Hepatocyte (in vitro differentiated cells): ENCODE measurements at places on chromosomes 6 and 20. TPM values are rescaled to one million over a fixed set of nuclear protein-coding genes. Genes with fewer than 3 reads are reported as not detected.
A peak's percentile ranks its signal among the peaks of the same experiment; 100 is the strongest.

DNA sequence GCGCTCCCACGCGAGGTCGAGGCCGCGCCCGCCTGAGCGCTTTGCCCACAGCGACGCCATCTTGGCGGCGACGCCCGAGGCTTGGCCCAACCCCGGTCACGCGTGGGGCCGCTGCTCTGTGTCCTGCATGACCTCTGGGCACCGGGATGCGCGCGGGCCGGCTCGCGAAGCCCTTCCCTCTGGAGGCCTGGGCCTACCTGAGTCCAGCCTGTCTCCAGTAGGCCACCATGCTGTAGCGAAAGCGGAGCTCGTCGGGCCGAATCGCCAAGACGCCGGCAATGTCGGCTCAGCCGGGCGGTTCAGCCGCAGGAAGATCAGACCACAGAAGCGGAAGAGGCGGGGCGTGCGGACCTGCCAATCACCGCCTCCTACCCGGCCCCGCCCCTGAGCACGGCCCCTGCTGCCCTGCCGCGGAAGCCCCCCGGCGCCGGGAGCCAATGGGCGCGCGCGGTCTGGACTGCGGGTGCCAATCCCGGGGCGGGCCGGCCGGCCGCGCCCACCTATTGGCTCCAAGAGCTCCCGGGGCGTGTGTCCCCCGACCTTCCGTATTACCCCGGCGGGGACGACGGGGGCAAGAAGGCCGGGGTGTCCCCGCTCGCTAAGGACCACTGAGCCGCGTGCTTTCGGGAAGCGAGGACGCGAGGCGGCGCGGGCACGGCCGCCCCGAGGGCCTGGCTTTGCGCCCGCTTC lies at the start of gene ATP5F1E:
Gene ATP5F1E (minus strand): TSS at position 313 of the 690 bp plus-strand sequence. CDS start 84 bp downstream, at position 229.
- DNase-seq = peak; percentile 98

DNA sequence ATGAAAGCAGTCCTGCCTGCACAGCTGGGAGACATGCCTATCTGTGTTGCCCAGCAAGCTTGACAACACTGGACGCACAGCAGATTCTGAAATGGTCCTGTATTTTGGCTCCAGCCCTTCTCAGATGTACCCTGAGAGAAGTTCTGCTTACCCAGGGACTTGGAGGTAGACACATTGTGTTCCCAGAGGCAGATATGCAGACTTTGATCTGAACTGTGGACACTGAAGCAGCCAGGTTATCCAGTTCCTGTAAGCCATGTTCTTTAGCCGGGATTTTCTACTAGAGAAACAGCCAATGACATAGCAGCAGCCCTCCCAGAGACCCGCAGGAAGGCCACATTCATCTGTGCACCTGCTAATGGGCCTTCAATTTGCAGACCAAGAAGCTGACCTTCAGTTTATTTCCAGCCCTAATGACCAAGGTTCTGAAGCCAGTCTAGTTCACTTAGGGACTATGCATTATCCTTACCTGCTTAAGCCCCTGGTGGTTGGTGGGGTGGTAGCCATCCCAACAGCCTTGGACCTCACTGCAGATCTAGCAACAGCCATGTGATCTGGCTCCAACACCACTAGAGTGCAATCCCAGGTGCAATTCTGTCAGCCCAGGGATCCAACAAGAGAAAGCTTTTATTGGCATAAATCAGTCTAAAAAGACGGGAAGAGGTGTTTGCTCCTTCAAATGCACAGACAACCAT lies 134.2 kb downstream of the MEI4 start:
- DNase-seq = no peak

GRCh38 chr6:73560182-73560732 lies 39.4 kb upstream of the EEF1A1 start:
- DNase-seq = peak; percentile 24

DNA sequence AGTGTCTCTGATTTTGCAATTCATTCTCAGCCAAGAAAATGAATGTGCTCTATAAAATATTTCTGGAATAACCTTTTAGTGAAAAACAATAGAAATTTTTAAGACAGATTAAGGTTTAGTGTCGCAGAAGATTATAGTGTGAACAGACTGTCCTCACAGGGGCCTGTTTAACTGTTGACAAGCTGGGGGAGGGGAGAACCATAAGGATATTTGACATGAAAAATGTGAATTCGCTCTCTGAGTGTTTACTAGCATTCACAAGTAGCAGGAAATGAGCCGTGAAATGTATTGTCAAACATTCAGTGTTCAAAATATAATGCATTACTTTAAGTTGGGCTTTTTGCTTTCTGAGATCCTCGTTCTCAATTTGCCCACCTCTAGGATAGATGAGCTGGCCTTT lies 134.8 kb upstream of the TSHZ2 start:
- no peak for DNase-seq

DNA sequence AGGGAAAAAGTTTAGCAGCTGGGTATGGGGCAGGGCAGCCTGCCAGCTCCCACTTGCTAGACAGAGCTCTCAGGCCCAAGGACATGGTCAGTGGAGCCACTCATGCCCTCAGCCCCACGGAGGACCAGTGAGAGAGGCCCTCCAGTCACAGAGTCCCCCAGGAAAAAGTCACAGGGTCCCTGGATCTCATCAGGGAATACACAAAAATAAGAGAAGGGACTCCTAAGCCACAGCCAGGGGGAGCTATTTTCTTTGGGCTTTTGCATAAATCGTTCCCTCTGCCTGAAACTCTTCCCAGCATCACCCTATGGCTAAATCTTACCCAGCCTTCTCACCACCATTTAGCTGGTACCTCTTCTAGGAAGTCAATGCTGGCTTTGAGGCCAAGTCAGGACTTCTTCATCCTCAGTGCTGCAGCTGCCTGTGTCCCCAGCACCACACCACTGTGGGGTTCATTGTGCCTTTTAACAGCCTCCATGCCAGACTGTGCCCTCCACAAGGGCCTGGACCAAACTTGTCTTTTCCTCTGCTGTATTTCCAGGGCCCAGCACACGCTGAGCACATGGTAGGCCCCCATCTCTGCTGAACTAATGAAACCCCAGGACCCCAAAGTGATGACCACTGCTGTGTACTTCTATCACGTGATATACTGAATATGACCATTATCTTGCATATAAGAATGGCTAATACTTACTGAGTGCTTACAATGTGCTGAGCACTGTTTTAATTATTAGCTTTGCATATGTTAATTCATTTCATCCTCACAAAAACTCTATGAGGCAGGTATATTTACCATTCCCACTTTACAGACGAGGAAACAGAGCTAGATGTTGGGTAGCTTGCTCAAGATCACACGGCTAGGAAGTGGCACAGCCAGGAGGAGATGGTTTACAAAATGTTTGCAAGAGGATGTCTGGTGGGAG lies 2.0 kb downstream of the ZNF335 start:
- peak; percentile 70 for DNase-seq

- no peak for DNase-seq
Observed at GRCh38 chr6:134447883-134448387, 130.0 kb upstream of the SGK1 start.

- DNase-seq = peak; percentile 43
Observed at GRCh38 chr6:106300944-106301343, 24.6 kb downstream of the ATG5 start.

DNA sequence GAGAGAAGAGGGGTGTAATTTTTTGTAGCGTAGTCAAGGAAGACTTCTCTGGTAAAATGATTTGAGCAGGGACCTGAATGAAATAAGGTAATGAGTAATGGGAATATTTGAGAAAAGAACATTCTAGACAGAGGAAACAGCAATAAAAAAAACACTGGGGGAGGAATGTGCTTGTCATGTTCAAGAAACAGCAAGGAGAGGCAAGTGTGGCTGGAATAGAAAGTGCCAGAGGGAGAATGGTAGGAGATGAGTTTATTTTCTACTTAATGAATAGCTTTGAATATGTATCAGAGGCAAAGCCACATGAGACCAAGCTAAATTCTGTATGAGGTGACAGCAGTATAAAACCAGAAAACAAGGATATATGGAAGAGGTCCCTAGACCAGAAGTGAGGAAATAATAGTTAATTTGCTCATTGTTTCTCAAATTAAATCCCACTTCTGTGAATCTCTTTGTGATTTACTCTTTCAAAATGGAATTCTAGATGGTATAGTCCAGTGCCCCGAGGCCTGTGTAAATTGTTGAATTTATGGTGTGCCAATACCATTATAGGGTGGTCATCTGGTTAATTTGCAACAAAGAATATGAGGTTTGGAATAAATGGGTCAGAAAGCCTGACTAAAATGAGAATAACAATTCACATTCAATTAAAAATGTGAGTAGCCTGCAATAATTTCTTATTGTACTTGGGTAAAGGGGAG lies 170.2 kb downstream of the CDKAL1 start:
- no peak for DNase-seq

GRCh38 chr6:37699887-37700619 lies 2.4 kb upstream of the MDGA1 start:
- no peak for DNase-seq

- DNase-seq = no peak
Observed at GRCh38 chr6:30829639-30830255, 54.6 kb upstream of the DDR1 start.

GRCh38 chr6:38634518-38634917 lies 5.2 kb downstream of the BTBD9 start:
- no peak for DNase-seq

DNA sequence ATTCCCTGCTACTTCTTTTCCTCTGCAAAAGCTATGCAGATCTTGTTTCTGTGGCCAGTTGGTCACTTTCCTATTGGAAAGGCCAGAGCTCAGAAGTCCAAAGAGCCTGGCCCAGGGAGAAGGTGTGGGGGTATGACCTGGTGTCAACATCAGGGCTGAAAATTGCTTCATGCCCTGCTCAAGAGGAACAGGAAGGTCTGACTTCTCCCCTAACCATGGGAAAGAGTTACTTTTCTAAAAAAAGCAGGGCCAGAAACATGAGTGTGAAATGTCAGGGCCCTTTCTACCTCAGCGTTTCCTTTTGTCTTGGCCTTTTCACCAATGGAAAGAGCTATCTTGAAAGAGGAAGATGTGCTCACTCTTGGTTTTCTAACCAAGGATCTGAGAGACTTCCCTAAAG lies 117.4 kb downstream of the MAFB start:
- no peak for DNase-seq

DNA sequence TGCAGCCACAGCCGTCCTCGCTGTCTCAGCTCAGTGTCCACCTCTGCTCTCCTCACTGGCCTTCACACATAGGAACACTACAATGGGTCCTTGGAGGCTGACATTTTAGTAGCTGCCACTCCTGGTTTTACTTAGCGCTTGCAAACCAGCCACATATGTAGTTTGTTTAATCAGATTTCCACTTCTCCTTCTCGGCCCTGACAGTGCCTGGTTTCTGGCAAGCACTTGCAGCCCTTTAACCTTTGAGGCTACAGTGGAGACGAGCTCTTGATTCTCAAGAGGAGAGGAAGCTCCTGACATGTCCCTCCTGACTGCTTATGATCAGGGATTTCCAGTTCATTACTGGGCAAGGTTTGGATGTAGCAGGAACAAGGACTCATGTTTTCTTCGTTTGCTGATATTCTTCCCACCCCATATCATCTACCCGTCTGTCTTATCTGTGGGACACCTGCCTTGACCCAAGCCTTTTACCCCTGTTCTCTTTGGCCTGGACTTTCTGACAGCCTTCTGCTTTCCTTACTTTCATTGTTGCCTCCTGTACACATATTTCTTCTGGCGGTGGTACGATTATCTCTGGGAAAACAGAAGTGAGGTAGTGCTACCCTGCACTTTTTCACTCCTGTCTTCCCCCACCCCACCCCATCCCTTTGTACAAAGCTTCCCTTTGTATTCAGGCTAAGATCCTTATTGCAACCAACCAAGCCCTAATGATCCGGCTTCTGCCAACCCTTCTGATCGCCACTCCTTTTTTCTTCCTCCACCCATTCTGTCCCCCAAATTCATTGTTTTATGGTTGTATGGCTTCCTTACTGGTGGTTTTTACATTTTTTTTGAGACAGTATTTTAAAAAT lies 31.2 kb downstream of the CEP43 start:
- DNase-seq = no peak

GRCh38 chr6:159493231-159493897 lies 199.7 kb downstream of the SOD2 start:
- DNase-seq = no peak

DNA sequence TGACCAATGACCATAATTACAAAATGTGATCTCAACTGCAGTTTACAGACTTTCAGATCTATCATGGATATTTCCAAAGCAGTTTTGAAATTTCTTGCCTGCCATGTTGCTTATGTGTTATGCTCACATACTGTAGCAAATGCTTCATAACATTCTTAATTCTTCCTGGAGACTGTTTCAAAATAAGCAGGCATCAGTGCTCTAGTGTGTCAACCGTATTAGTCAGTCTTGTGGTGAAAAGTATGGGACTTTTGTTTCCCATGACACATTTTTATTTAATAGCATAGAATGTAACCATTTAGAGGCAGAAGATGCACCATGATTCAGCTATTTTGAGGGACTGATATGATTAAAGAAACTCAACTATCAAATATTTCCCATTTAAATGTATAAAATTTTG lies 1.7 kb downstream of the POPDC3 start:
- no peak for DNase-seq

DNA sequence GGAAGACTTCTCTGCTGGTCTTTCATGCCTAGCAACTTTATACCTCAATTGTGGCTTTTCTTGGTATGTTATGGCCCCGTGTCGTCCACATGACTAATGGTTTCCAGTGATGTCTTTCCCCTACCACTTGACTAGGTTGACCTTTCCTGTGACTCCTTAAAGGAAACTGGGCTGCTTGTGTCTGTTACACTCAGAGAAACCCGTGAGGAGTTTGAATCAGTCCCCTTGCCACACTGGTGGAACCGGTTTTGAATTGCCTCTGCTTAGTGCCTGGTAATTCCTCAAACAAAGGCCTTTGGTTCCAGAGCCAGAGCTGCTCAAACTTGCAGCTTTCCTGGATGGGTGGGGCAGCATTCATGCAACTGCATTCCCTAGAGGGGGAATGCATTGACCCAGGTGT lies 21.9 kb downstream of the ECT2L start:
- peak; percentile 88 for DNase-seq

GRCh38 chr6:130026859-130027258 lies 8.5 kb downstream of the L3MBTL3 start:
- no peak for DNase-seq

DNA sequence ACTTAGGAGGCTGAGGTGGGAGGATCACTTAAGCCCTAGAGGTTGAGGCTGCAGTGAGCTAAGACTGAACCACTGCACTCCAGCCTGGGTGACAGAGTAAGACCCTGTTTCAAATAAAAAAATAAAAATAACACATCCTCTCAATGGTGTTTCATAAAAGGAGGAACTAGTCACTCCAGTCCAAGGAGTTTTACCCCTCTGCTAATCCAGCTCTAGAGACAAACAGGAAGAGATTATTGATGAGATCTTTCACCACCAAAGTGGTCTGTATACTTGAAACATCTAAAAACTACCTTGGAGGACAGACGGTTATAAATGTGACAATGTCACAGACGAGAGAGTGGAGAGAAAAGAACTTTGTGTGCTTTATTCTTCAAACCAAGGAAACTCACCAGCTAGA lies 58.2 kb downstream of the PIGU start:
- DNase-seq = no peak

- DNase-seq = no peak
Observed at GRCh38 chr6:152220786-152221185, 413.3 kb downstream of the ESR1 start.

Gene EYA2
- 1.4 and 1.8 TPM in 2 replicates for total RNA-seq

Gene DEF6
- total RNA-seq = 2.2 and 3.7 TPM in 2 replicates

Gene BPHL
- total RNA-seq = 42.4 and 52.0 TPM in 2 replicates

Gene NKX2-4
- total RNA-seq = not detected in 2 replicates

Gene CD164
- total RNA-seq = 571 and 574 TPM in 2 replicates

Gene LRRC73
- 0.28 TPM in 1 of 2 replicates, not detected in the other for total RNA-seq

Gene SNAP91
- 0.16 and 0.53 TPM in 2 replicates for total RNA-seq

Gene PTPRK
- total RNA-seq = 78.5 and 80.2 TPM in 2 replicates

Gene HAO1
- total RNA-seq = 0.72 and 2.7 TPM in 2 replicates

Gene ARHGAP18
- 34.8 and 35.6 TPM in 2 replicates for total RNA-seq

Gene BYSL
- 13.9 and 20.7 TPM in 2 replicates for total RNA-seq

Gene LAMA2
- total RNA-seq = 55.6 and 57.5 TPM in 2 replicates

Gene PTCRA
- total RNA-seq = not detected in 2 replicates

Gene LRRN4
- total RNA-seq = 10.5 and 19.2 TPM in 2 replicates

Gene KIF13A
- 27.9 TPM in 2 replicates for total RNA-seq

Gene PBOV1
- not detected in 2 replicates for total RNA-seq

Gene EEF1A2
- 18.5 and 23.5 TPM in 2 replicates for total RNA-seq

Gene VSX1
- total RNA-seq = not detected in 2 replicates
